SJSA1 (cell line): ENCODE measurements at places on chromosomes 1 and 21. TPM values are rescaled to one million over a fixed set of nuclear protein-coding genes. Genes with fewer than 3 reads are reported as not detected.

NBPF6 gene
- not detected in 2 replicates for total RNA-seq

DMBX1 gene
- not detected in 2 replicates for total RNA-seq

C4BPB gene
- 0.28 and 1.8 TPM in 2 replicates for total RNA-seq

NRAS gene
- total RNA-seq, result 78.2 and 88.0 TPM in 2 replicates

OR10Z1 gene
- total RNA-seq, result not detected in 2 replicates

CD52 gene
- not detected in 2 replicates for total RNA-seq

GPR3 gene
- total RNA-seq, result 0.38 and 1.4 TPM in 2 replicates

AURKAIP1 gene
- 180 and 360 TPM in 2 replicates for total RNA-seq

SPRR5 gene
- not detected in 2 replicates for total RNA-seq

CD247 gene
- not detected in 2 replicates for total RNA-seq

LCE3E gene
- not detected in 2 replicates for total RNA-seq

TNNT2 gene
- not detected in 2 replicates for total RNA-seq

CELA3B gene
- total RNA-seq, result not detected in 2 replicates

PTGS2 gene
- total RNA-seq, result 0.13 TPM in 1 of 2 replicates, not detected in the other

TNFRSF18 gene
- not detected in 2 replicates for total RNA-seq

CSF3R gene
- total RNA-seq, result not detected in 2 replicates

AMIGO1 gene
- 0.41 and 0.55 TPM in 2 replicates for total RNA-seq

CBR3 gene
- total RNA-seq, result 22.0 and 30.0 TPM in 2 replicates

OR6K2 gene
- total RNA-seq, result not detected in 2 replicates

PODN gene
- 1.3 and 4.1 TPM in 2 replicates for total RNA-seq

CBR1 gene
- 105 and 169 TPM in 2 replicates for total RNA-seq

ZSWIM5 gene
- total RNA-seq, result 0.03 TPM in 1 of 2 replicates, not detected in the other

CACNA1S gene
- not detected in 2 replicates for total RNA-seq

TTC22 gene
- not detected in 2 replicates for total RNA-seq

SEMA6C gene
- 0.06 and 1.1 TPM in 2 replicates for total RNA-seq

TNFRSF9 gene
- 3.4 and 5.6 TPM in 2 replicates for total RNA-seq

RBP7 gene
- total RNA-seq, result 0.38 and 8.1 TPM in 2 replicates

RXFP4 gene
- not detected in 2 replicates for total RNA-seq
